ENCODE measurements at places on chromosomes 3 and 15.

DNA sequence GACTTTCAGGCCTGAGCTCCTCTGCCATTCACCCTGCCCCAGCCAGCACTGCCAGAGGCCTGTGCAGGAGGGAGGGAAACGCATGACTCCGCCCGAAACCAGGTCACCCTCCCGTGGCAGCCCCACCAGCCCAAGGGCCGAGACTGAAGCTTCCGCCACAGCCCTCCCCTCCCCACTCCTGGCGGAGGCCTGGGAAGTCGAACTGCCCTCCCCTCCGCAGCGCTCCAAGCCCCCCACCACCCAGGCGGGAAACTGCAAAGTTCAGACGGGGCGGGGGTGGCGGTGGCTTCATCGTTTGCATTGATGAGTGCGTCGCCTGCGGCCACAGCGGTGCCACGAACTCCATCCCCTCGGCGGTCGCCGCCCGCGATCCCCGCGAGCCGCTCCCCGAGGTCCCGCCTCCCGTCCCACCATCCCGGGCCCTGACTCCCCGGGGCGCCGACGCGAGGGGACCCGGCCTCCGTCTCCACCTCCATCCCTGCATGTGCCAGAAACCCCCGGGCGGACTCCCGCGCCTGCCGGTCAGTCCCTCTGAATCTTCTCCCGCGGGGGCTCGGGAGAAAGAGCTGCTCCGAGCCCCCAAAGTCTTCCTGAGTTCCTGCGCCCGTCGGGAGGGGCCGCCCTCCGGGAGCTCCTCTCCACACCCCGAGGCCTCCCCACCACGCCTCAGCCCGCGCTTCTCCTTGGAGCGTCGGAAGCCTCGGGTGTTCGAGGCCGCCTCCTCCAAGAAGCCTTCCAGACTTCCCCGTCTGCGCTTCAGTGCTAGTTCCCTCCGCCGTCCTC, 698 bp downstream of the MELTF start:
- DNase-seq: no peak

- no peak for DNase-seq
Observed at GRCh38 chr3:39349080-39349479, 19.6 kb downstream of the CCR8 start.

GRCh38 chr3:33799202-33799551, 747 bp downstream of the PDCD6IP start:
- no peak for DNase-seq

- no peak for DNase-seq
Observed at GRCh38 chr3:173823911-173824460, 426.4 kb downstream of the NLGN1 start.

DNA sequence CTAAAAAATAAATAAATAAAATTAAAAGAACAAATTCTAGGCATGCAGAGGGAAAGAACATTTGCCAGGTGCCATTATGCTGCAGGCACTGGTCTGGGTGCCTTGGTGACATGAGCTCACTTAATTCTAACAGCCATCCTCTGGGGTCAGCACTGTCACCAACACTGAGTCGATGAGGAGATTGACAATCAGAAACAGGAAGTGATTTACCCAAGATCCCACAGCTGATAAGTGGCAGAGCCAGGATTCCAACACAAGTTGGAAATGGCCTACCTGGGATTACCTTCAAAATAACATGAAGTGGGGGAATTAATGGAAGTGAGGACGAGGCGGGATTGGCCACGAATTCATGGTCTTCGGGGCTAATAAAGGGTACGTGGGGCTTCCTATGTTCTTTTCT, 3.6 kb downstream of the PLIN1 start:
- no peak for DNase-seq

GRCh38 chr15:25939122-25939521, 76.0 kb upstream of the ATP10A start:
- DNase-seq: no peak

GRCh38 chr15:51356147-51356546, 14.7 kb downstream of the GLDN start:
- no peak for DNase-seq

DNA sequence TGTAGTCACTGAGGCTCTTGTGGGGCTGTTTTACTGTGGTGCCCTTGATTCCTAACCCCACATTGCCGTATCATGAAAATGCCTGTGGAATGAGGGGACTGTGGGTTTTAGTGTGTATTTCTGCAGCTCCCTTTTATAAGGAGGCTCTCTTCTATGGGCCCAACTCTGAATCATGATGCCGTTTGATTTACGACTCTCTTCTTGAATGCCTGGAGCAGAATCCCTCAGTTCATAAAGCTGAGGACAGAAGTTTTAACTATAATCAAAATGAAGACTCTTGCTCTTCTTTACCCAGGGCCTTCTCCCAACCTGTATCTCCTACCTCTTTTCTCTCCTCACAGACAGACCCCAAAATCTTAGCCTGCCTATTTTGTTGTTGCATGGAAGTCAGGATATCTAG, 109.5 kb downstream of the RARB start:
- DNase-seq: no peak
